T-helper 2 cell (primary cell): ENCODE measurements at places on chromosomes 3 and 15.

GRCh38 chr15:82312586-82313349, 36.5 kb downstream of the GOLGA6L10 start:
- DNase-seq = no peak

DNA sequence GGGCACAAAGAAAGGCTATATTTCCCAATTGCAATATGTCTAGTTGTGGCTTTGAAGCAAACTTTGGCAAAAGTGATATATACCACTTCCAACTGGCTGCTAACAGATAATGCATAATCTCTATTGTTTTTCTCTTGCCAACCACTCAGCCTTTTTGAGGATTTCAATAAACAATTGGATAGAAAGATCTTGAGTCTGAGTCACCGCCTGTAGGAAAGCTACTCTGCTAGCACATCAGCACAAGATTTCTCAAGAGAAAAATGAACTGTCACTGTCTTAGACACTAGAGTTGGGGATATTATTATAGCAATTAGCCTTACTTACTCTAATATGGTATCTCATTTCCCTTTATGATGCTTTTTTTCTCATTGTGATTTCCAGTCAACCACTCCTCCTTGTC, 119.7 kb downstream of the SST start:
- DNase-seq = no peak

- no peak for DNase-seq
Observed at GRCh38 chr3:45666757-45667431, 22.3 kb upstream of the SACM1L start.

- no peak for DNase-seq
Observed at GRCh38 chr15:90042356-90042755, 41.2 kb downstream of the ZNF710 start.

DNA sequence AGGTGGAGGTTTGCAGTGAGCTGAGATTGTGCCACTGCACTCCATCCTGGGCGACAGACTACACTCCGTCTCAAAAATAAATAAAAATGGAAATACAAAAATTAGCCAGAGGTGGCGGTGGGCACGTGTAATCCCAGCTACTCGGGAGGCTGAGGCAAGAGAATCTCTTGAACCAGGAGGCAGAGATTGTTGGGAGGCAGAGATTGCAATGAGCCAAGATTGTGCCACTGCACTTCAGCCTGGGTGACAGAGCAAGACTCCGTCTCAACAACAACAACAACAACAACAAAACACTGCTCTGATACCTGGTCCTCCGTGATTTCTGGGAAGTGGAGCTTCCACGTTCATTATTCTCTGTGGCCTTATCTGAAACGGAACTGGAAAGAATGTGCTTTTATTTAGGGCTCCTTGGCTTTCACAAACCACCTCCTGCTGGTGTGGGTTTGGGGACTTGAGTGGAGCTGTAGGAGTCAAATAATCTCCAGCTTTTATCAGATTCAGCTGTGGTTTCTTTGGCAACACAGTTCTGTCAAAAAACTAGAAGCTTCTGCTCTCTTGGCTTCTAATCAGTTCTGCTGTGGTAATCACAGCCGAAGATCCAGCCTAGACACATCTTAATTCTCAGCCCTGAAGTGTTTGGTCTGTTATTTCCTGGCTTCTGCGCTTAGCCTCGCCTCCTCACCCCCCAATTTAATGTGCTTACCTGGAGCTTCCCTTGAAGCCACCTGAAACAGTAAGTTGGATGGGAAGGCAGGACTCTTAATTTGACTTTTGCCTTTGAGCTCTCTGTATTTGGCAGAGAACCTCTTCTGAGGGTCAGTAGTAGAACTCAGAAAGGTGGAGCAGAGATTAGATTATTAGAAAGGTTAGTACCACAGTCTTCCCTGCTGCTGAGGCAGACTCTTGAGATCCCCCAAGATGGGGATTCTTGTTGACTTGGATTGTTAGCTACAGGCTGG, 21.4 kb downstream of the IRAK2 start:
- DNase-seq = peak; percentile 91

- no peak for DNase-seq
Observed at GRCh38 chr3:61808999-61809398, 247.6 kb downstream of the PTPRG start.
